Left lung (tissue), 14 donors: ENCODE measurements at places on chromosomes 1 and 21.

GRCh38 chr1:3221112-3222041, 152.4 kb downstream of the PRDM16 start:
- H3K36me3 ChIP-seq, result no peaks in the 10 kb centered on the region
- H3K4me3 ChIP-seq, result no peak overlapping the region
- peaks cover 21% of the 10 kb centered on the region for H3K4me1 ChIP-seq
- peaks cover 3% of the 10 kb centered on the region for H3K27me3 ChIP-seq
- no peak for DNase-seq

DNA sequence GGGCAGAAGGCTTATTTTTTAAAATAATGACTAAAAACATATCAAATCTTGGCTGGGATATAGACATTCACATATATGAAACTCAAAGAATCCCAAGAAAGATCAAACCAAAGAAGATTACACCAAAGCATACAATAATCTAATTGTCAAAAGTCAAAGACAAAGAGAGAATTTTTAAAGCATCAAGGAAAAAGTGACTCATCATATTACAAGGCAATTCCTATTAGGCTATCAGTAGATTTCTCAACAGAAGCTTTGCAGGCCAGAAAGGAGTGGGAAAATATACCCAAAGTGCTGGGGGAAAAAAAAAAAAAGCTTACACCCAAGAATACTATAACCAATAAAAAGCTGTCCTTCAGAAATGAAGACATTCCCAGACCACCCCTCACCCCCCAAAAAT, 375.6 kb downstream of the BRINP2 start:
- H3K27ac ChIP-seq, result no peak overlapping the region
- H3K36me3 ChIP-seq, result no peaks in the 10 kb centered on the region
- DNase-seq, result no peak
- no peak overlapping the region for H3K4me3 ChIP-seq
- H3K27me3 ChIP-seq, result no peaks in the 10 kb centered on the region

- no peaks in the 10 kb centered on the region for H3K27me3 ChIP-seq
- no peaks in the 10 kb centered on the region for H3K4me1 ChIP-seq
- no peak overlapping the region for H3K27ac ChIP-seq
- no peaks in the 10 kb centered on the region for H3K36me3 ChIP-seq
- DNase-seq, result no peak
Observed at GRCh38 chr1:5621692-5622091, 370.5 kb downstream of the NPHP4 start.

DNA sequence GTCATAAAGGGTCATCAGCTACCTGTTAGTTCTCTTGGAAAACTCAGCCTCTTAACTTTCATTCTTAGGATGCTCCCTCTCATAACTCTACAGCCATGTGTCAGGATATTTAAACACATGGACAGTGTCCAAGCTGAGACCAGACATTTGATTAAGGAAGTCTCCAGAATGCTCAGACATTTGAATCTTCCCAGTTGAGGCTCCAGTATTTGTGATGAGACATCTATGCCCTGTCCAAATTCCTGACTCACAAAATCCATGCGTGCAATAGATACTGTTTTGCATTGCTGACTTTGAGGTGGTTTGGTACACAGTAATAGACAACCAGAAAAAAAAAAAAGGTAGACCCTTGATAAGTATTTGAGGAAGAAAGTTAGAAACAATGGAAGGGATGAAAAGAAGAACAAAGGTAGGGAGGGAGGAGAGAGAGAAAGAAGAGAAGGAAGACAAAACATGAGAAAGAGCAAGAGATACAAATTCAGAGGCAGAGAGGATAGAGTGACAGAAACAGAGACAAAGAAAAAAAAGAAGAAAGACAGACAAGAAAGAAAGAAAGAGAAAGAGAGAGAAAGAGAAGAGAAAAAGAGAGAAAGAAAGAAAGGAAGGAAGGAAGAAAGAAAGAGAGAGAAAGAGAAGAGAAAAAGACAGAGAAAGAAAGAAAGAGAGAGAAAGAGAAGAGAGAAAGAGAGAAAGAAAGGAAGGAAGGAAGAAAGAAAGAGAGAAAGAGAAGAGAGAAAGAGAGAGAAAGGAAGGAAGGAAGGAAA, 275.5 kb upstream of the PRMT6 start:
- no peak for DNase-seq
- H3K36me3 ChIP-seq, result no peaks in the 10 kb centered on the region
- no peaks in the 10 kb centered on the region for H3K27me3 ChIP-seq
- H3K27ac ChIP-seq, result no peak overlapping the region
- H3K4me3 ChIP-seq, result no peak overlapping the region

GRCh38 chr1:28021064-28021463, 61.3 kb downstream of the XKR8 start:
- H3K4me3 ChIP-seq, result no peak overlapping the region
- no peaks in the 10 kb centered on the region for H3K36me3 ChIP-seq
- peaks cover 4% of the 10 kb centered on the region for H3K4me1 ChIP-seq
- DNase-seq, result no peak

DNA sequence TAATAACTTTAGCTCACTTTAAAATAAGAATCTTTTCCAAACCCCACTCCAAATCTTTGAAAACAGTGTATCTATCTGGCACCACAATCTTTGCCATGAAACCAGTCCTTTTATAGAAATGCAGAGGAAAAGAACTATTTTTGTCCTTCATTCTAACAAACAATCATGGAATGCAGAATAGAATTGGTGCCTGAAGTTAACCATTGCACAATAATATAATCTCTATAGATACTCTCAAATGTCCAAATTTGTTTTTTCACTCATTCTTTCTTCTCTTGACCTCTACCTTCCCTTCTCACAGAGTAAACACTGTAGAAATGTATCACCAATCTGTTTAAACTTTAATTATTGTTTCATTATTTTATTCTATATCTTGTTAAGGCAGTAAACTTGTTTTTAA, 34.8 kb downstream of the TTLL7 start:
- H3K27me3 ChIP-seq, result no peaks in the 10 kb centered on the region
- H3K4me3 ChIP-seq, result no peak overlapping the region
- no peak overlapping the region for H3K27ac ChIP-seq
- no peaks in the 10 kb centered on the region for H3K4me1 ChIP-seq
- no peaks in the 10 kb centered on the region for H3K36me3 ChIP-seq
- no peak for DNase-seq

DNA sequence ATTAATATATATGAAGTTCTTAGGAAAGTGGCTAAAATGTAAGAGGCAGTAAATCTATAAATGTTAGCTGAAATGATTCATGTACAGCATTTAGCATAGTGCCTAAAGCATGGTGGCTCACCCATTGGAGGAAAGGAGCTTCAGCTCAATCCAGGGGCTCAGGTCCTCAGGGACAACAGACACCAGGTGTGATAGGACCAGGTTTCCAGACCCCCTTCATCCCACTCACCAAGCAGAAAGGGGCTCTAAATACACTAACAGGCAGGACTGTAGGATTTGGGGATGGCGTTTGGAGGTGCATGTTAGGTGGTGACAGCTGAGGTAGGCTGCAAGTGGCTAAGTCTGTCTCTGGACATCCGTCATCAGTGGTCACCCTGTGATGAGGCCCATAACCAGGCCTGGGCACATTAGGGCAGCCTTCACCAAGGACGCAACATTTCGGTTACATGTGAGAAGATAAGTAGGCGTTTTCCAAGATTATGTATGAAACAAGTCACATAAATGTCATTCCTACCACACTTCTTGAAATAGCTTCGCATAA, 233.1 kb downstream of the C1orf94 start:
- H3K36me3 ChIP-seq, result no peaks in the 10 kb centered on the region
- H3K4me3 ChIP-seq, result no peak overlapping the region
- no peaks in the 10 kb centered on the region for H3K4me1 ChIP-seq
- no peak for DNase-seq
- H3K27ac ChIP-seq, result no peak overlapping the region

- no peak overlapping the region for H3K27ac ChIP-seq
- H3K4me3 ChIP-seq, result no peak overlapping the region
- no peaks in the 10 kb centered on the region for H3K4me1 ChIP-seq
- no peaks in the 10 kb centered on the region for H3K27me3 ChIP-seq
- H3K36me3 ChIP-seq, result no peaks in the 10 kb centered on the region
Observed at GRCh38 chr1:184258525-184258924, 128.3 kb upstream of the C1orf21 start.

GRCh38 chr21:14361958-14362357, 21.0 kb downstream of the HSPA13 start:
- H3K4me1 ChIP-seq, result no peaks in the 10 kb centered on the region
- peaks cover 4% of the 10 kb centered on the region for H3K27me3 ChIP-seq
- DNase-seq, result no peak

DNA sequence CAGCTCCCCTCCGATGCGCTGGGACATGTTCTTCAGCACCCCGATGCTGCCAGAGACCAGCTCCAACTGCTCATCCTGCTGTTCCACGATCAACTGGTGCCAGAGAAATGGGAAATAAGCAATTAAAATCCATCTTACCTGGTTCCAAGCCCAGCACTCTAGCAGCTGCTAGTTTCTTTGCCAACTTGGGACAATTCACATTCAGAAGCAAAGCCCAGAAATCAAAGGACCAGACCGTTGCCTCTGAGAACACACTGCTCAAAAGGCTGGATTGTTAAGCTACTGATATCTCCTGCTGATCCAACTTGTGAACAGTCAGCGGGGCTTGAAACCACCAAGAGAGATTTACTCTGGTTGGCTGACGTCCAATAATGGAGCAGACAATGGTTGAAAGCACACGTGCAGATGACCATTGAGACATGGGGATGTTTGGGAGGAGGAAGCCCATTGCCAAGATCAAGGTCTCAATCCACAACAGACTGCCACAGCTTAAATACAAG, 34.4 kb downstream of the STX6 start:
- H3K4me3 ChIP-seq, result no peak overlapping the region
- no peak for DNase-seq
- H3K27ac ChIP-seq, result no peak overlapping the region

DNA sequence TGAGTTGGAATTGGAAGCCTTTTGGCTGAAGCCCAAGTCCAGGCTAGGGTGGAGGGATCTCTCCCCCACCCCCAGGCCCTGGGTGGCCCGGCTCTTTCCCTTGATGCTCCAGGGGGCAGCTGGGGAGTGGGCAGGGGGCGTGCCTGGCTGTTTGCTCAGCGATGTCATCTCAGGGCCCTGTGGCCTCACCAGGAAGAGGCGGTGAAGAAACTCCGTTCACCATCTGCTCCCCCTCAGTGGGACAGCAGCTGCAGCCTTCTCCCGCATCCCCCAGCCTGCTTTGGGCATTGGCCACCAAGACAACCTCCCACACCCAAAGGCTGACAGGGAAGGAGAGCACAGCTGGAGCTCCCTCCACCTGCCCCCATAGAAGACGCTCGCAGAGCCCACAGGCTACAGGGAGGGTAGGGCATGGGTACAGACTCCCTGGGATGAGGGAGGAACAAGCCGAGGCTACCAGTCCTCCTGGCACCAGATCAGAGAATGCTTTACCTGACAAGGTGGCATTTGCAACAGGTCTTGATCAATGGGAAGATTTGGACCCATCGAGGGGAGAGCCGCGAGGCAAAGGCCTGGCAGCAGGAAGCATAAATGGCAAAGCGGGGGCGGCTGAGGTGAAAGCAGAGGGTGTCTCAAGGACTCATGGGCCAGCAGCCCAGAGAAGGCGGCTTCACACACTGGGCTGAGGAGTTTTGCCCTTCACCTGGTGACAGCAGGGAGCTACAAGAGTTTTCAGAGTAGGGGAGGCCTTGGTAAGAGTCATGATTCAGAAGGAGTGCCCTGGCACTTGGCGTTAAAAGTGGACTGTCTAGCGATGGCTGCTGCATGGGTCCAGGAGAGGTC, 6.5 kb upstream of the GUCA2A start:
- peak; percentile 74 for DNase-seq
- no peak overlapping the region for H3K4me3 ChIP-seq
- no peaks in the 10 kb centered on the region for H3K27me3 ChIP-seq
- H3K27ac ChIP-seq, result no peak overlapping the region
- H3K36me3 ChIP-seq, result no peaks in the 10 kb centered on the region

DNA sequence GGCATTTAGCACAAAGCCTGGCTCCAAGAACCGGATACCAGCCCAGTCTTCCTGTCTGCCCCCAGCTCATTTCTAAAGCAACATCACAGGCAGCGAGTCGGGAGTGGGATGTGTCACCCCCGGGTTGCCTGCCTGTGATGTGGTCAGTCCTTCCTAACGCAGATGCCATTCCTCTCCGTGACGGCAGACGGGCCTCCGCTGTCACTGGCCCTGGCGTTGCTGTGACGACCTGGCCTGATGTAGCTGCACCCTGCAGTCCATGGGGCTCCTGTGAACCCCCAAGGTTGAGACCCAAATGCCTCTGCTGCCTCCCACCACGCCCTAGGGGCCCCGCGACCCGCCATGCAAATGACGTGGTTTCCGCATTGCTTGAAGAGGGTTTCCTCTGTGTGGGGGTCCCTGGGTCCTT, 12.3 kb downstream of the TNFRSF1B start:
- H3K36me3 ChIP-seq, result peaks cover 18% of the 10 kb centered on the region
- no peak overlapping the region for H3K4me3 ChIP-seq
- H3K27me3 ChIP-seq, result no peaks in the 10 kb centered on the region
- DNase-seq, result peak; percentile 49
- H3K27ac ChIP-seq, result peak overlapping the region; percentile 72

DNA sequence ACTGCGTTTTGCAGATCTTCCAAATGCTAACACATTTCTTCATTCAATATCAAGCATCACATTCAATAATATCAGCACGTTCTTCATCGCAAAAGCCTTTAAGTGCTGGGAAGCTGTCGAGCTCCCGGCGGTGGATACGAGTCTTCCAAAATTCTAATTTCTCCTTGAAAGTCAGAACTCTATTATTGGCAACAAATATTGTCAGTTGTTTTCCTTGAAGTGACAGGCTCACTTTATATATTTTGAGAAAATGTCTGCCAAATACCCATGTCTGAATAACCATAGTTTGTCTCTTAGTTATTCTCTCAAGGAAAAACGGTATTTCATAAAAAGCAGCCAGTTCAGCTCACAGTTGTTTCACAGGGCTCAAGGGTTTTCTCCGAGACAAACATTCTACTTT, 226.2 kb upstream of the C1orf174 start:
- peaks cover 22% of the 10 kb centered on the region for H3K27me3 ChIP-seq
- no peak overlapping the region for H3K4me3 ChIP-seq
- no peaks in the 10 kb centered on the region for H3K4me1 ChIP-seq
- H3K36me3 ChIP-seq, result no peaks in the 10 kb centered on the region

GRCh38 chr1:199067483-199067882, 428.6 kb downstream of the PTPRC start:
- H3K36me3 ChIP-seq, result no peaks in the 10 kb centered on the region
- H3K27ac ChIP-seq, result no peak overlapping the region
- no peaks in the 10 kb centered on the region for H3K4me1 ChIP-seq
- no peak for DNase-seq
- no peak overlapping the region for H3K4me3 ChIP-seq
- H3K27me3 ChIP-seq, result no peaks in the 10 kb centered on the region

GRCh38 chr1:21665711-21666575, 3.2 kb downstream of the RAP1GAP start:
- no peak overlapping the region for H3K27ac ChIP-seq
- no peak overlapping the region for H3K4me3 ChIP-seq
- peaks cover 4% of the 10 kb centered on the region for H3K4me1 ChIP-seq
- H3K36me3 ChIP-seq, result no peaks in the 10 kb centered on the region
- H3K27me3 ChIP-seq, result peaks cover 17% of the 10 kb centered on the region

GRCh38 chr1:87329526-87330056, 911 bp downstream of the LMO4 start:
- H3K27me3 ChIP-seq, result no peaks in the 10 kb centered on the region
- H3K36me3 ChIP-seq, result no peaks in the 10 kb centered on the region
- H3K27ac ChIP-seq, result peak overlapping the region; percentile 97
- DNase-seq, result no peak
